Dorsolateral prefrontal cortex (tissue), 122 donors: ENCODE measurements at places on chromosomes 4 and X.

- no peak for DNase-seq
These were observed 2106.0 kb downstream of the PCDH7 start for GRCh38 chr4:32826169-32826568.

GRCh38 chrX:39613482-39613995 is 484.2 kb downstream of the BCOR start:
- no peak for DNase-seq

- DNase-seq, result no peak
These were observed 123.4 kb downstream of the ASB9 start for GRCh38 chrX:15146515-15146914.

- peak; percentile 34 for DNase-seq
These were observed 11.7 kb downstream of the RPL9 start for GRCh38 chr4:39446842-39447573.

DNA sequence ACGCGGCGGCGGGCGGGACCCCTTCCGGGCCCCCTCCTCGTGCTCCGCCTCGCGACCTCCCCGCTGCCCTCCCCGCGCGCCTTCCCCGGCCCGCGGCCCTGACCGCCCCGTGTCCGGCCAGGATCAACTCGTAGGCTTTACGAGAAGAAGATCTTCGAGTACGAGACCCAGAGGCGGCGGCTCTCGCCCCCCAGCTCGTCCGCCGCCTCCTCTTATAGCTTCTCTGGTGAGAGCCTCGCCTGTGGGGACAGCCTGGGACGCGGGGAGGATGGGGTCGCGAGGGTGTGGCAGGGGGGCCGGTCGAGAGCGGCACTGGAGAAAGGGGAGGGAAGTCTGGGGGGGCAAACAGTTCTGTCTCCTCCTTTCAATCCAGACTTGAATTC is 465 bp downstream of the EMD start:
- no peak for DNase-seq

DNA sequence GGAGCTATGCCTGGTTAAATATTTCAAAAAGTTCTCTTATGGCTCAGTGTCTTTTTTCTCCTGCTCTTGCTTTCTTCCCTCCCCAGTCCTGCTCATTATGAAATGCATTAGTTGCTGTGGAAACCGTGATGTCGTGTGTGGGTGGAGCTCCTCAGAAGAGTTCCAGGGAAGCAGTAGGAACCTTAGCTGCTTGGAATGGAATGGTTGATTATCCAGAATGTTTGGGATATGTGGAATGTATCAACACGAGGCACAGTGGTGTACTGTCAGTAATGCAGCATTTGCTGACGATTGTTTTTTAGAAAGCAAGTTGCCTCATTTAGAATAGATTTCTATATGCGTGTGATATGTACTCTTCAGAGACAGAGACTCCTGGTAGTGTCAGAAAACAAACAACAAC is 333.2 kb downstream of the ARHGAP10 start:
- DNase-seq, result peak; percentile 59

DNA sequence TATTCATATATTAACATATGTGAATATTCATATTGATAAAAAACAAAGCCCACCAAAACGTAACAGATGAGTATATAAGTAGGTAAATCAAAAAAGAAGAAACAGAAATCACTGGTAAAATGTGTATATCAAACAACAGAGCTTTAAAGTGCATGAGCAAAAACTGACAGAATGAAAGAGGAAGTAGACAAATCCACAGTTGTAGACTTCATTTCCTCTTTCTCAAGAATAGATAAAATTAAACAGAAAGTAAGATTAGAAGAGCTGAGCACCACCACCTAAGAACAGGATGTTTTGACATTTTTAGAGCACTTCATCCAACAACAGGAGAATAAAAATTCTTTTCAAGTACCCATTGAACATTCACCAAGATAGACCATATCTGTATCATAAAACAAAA is 64.6 kb downstream of the CNKSR2 start:
- no peak for DNase-seq

DNA sequence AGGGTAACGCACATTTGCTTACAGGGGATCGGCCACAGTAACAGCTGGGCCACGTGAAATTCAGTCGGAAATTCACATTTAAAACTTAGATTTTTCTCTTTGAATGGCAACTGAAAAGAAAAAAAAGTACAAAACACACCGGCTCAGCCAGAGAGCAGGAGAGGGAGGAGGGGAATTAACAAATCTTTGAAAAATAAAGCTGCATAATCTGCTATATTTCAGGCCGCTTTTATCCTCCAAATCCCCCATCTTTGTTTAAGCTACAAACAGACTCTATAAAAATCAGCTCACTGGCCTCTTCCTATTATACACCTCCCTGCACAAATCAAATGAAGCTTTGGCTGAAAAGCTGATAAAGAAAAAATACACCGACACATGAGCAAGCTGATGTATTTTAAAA is 169.1 kb downstream of the LDB2 start:
- no peak for DNase-seq

DNA sequence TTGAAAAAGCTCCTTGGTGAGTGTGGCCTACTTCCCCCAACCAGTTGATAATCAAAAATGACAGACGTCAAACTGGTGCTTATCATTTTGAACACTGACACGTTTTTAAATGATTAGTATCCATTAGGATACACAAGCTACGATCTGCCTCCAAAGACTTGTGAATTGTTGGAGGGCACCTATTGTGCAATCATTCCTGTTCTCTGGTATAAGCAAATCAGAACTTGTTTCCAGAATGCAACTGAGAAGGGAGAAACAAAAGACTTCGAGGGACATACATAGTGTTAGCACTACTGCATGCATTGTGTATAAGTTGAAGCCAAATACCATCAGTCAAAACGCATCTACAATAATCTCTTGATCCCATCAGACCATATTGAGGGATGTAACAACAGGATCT is 11.6 kb downstream of the NPY2R start:
- DNase-seq, result no peak

DNA sequence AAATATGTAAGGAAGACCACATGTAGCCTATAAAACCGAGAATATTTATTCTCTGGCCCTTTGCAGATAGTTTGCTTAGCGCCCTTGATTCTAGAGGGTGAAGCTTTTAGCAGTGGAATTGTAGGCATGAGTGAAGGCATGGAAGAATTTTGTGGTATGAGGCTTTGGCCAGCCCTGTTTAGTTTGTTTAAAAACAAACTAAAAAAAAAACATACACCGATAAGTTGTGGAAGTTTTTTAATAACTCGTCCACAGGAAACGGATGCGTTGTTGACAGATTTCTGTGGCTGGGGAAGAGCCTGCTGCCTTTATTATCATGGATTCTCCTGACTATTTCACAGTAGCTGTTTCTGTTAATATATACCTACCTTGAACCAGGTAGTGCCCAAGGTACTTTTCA is 194.7 kb upstream of the LNX1 start:
- DNase-seq, result no peak
